ENCODE measurements at places on chromosomes 7 and 10.
A peak's percentile ranks its signal among the peaks of the same experiment; 100 is the strongest.

DNA sequence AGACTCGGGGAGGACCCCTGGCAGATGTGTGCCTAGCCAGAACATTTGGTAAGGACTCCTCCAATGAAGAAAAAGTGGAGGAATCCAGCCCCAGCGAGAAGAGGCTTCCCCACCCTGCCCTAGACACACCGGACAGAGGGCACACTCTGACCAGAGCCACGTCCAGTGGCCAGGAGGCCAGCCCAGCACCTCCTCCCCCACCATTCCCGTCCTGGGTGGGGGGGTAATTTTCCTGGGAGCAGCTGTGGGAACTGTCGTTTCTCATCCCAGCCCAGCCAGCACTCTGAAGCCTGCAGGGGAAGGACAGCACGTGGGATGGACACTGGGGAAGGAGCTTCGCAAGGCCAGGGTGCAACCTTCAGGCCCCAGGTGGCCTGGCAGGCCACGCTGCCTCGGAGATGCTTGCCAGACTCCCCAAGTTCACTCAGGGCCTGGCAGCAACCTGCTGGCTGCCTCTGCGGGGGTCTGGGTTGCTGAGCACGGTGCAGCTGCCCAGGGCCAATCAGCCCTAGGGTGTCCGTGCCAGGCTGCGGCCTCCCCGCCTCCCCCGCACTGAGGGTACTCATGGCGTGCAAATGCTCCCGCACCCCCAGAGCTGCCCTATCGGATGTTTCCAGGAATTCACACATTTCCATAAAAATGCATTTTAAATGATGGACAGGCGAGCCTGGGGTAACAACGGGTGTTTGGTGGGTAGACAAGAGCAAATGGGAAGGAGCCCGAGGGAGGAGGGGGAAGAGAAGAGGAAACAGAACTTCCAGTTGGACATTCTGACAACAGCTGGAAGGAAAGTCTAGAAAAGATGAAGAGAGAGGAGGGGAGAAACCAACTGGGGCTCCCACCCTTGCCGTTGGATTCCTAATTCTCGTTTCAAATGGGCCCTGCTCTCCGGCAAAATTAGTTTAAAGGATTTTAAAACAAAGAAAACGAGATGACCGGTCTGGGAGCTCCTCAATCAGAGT lies 1.9 kb upstream of the EN2 start:
- no peak for DNase-seq

- no peak for DNase-seq
Observed at GRCh38 chr7:5429253-5429856, 5.7 kb upstream of the TNRC18 start.

DNA sequence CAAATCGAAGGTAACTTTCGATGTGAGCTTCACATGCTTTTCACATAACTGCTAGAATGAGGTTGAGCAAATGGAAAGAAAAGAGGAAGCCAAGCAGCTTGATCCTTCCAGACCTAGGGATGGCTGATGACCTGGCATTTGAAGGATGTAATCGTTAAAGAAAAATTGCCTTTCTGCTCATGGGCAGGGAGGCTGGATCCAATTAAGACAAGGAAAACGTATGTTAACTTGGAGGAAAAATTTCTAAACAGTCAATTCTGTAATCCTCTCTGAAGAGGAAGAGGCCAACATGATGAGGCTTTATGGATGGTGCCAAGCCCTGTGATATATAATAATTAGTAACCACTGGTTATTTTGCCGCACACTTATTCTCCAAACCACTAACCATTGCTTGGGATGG lies 12.5 kb downstream of the GRK5 start:
- DNase-seq, result peak; percentile 77

DNA sequence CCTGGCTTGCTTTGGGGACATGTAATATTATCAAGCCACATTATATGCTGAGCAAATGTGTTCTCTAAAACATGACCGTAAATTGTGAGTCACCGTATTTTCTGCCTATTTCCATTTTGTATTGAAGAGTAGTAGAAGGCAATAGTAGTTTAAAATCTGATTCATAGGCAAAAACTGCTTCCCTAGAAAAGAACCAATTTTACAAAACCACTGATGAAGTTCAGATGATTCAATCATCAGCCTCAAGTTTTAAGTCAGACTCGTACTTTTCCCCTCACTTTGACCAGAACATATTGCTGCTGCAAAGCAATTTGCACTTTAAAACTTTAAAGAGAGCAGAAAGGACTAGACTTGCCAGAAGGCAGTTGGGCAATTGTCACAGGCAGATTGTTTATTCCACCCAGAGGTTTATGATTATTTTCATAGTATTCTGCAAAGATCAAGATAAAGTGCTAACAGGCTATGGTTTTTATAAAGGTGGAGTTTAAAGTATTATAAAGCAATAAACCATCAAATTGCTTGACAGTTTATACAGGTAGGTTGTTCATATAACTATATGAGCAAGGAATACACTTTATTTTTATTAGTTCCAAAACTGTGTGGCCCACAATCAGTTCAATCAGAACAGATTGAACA lies 168.2 kb downstream of the ETV1 start:
- DNase-seq, result peak; percentile 42

DNA sequence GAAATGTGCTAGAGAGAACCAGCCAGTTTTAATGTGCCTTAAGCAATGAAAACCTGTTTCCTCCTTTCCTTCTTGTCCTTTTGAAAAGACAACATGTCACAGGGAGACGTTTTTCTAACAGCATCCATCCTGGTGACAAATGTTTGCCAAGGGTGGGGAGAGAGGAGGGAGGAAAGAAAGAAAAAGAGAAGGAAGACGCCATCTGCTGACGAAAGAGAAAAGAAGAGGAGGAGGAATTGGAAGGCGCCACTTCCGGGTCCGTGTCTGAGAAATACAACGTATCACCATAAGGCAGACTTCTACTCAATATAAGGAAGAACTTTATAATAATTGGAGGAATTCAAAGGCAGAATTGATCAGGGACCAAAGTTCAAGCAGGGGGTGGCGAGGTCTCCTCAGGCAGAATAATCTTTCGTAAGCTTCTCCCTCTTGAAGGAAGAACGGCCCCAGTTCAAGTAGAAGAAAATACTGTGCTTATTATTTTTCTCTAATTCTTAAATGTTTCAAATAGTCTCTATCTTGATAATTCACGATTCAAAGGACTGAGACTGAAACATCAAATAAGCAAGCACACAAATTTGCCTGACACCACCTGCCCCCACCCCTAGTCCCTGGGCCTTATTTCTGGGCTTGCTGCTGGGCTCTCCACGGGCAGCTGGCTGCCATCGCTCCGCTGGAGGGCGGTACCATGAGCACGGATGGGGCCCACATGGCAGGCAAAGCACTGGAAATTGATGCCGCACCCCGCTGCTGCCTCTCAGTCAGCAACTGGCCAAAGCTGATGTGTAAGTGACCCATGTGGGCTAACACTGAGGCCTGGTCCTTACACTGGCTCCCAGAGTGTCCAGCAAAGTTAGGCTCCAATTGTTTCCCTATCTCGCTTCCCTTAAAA lies 273.7 kb upstream of the KLF14 start:
- DNase-seq, result peak; percentile 66

DNA sequence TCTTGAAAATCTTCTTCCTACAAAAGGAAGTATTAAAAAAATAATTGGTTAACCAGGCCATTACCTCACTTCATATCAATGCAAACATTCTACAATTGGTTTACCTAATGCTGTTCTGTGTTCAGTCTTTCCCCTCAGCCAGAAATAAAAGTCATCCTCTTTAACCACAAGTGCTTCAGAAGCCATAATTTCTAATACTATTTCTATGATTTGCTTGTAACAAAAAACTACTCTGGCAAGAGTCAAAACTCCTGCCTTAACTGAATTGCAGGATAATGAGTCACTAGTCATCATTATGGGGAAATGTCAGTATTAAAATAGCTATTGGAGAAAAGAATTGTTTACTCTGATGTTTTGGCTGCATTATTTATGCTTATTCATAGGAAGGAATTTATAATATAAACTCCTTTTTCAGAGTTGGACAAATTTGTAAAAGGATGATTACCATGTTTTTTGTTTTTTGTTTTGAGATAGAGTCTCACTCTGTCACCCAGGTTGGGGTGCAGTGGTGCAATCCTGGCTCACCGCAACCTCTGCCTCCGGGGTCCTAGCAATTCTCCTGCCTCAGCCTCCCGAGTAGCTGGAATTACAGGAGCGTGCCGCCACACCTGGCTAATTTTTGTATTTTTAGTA lies 55.5 kb upstream of the ODAD2 start:
- peak; percentile 95 for DNase-seq

DNA sequence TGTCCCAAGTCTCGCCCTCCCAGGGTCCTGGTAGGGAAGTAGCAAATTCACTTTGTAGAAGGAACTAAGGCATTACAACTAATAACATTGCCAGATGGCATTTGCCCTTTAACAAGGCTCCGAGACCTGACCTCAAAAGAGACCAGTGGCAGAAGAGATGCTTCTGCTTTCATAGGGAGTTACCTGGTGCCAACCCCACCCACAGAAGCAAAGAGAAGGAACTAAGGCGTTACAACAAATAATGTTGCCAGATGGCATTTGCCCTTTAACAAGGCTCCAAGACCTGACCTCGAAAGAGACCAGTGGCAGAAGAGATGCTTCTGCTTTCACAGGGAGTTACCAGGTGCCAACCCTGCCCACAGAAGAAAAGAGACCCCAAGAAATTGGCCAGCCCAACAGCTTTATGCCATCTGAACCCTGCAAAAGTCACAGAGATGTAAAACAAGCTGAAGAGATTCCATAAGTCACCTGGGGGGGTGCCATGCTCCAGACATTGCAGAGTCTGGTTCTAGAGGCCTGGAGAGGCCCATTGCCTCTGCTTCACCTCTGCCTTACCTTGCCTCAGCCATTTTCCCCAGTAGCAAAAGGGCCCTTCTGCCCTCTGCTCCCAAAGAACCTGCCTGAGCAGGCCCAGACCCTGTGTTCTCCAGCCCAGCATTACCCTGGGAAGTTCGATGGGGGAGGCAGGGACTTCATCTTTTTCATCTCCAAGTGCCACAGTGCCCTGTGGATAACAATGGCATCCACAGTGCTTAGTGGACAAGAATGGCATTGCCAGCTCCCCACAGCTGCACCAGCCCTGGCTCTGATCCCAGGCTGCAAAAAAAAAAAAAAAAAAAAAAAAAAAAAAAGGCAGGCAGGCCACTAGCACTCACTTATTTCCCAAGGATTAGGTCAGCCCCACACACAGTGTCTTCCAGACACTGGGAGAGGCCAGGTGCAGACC lies 179.5 kb upstream of the PLXNA4 start:
- no peak for DNase-seq

- no peak for DNase-seq
Observed at GRCh38 chr7:34657632-34658268, at the start of gene NPSR1. Gene NPSR1, plus strand, starts transcription at chr7:34658218. Its CDS starts 195 bp downstream, at chr7:34658413.

DNA sequence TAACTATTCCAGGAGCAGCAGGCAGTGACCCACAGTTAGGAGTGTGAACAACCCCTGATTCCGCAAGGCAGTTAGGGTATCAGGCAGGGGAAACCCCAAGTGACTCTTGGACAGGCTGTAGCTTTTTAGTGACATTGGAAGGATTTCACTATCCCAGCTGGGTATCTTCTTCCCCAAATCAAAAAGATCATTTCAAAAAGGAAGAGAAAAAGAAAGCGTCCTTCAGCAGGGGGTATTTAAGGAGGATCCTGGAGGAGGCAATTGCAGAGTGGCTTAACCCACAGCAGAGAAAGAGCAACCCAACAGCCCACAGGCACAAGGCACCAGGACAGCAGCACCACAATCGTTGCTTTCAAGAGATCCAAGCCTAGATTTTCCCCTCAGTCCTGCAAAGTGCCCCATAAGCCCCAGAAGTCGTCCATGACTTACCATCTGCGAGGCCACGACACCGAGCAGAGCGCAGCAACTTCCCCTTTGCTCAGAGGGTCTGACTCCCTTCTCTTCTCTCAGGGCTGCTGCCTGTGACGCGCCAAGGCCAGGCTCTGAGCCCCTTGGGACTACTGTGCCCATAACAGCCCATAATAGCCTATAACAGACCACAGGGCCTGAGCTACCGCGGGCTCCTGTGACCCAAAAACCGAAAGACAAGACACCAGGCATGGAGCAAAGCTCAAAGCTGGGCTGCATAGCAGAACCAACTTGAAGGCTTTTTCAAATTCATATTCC lies 19.8 kb downstream of the PIK3AP1 start:
- DNase-seq, result no peak

- DNase-seq, result no peak
Observed at GRCh38 chr10:60535427-60535826, 145.8 kb upstream of the ANK3 start.

GRCh38 chr10:74419958-74420375 lies 268.9 kb downstream of the ADK start:
- no peak for DNase-seq

DNA sequence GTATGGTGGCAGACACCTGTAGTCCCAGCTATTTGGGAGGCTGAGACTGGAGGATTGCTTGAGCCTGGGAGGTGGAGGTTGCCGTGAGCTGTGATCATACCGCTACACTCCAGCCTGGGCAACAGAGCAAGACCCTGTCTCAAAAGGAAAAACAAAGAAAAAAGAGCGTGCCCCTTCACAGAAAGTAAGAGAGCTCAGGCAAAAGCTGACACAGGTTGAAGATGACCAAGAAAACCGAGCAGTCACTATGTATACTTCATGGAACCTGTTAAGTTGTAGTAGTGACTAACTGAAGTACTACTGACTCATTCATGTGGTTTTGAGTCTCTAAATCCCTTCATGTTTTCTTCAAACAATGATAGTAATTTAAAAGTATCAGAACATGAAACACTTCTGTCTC lies 1.2 kb upstream of the PRRT4 start:
- no peak for DNase-seq

GRCh38 chr10:13990392-13990805 lies 340.3 kb downstream of the FRMD4A start:
- DNase-seq, result no peak

DNA sequence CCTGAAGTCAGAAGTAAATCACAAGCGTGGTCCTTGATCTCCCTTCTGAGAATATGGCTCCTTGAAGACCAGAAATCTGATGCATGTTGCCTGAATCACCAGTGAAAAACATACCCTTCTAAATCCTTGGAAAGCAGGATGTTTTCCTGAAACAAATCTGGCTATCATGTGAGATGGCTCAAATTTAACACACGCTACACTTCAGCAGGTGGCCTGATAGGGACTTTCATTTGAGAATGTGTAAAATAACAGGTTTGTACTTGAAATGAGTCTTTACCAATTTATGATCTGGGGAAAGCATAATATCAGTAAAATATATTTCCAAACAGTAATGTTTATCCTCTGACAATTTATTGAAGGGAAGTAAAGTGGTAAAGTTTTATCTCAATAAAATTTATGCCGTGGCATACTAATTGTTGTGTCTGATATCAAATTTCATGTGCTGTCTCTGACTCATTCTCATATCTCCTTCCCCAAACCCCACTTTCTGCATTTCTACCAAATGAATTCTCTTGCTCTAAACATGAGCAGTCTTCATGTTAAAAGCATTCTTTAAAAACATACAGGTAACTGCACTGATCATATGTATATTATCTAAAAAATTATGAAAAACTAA lies 17.4 kb downstream of the CYP3A4 start:
- DNase-seq, result no peak

GRCh38 chr10:73898730-73899410 lies 12.1 kb upstream of the PLAU start:
- DNase-seq, result no peak

- DNase-seq, result no peak
Observed at GRCh38 chr7:98097042-98097645, 9.5 kb upstream of the LMTK2 start.
